ENCODE measurements at places on chromosomes 11 and 22.
A peak's percentile ranks its signal among the peaks of the same experiment; 100 is the strongest.

DNA sequence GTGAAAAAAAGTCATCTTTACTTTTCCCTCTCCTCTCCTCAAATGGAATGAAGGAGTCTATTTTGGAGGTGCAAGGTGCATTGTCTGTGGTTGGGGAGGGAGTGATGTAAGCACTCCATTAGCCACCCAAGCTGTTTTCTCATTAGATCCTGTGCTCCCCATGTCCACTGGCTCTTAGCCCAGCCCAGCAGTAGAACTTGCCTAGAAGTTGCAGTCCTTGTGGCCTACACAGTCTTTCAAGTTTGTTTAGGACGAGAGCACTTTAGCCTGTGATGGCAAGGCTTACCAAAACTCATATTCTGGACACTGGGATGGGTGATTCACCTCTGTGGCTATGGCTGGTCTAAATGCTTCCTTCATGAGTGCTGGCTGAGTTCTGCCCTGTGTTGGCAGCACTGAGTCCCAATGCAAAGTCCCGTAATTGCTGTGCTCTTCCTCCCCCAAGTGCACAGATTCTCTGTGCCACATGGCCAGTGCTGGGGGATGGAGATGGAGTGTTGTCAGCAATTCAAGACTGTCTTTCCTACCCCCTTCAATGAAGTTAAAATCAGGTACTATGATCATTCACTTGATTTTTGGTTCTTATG, 15.8 kb downstream of the SLC22A25 start:
- no peak for DNase-seq

DNA sequence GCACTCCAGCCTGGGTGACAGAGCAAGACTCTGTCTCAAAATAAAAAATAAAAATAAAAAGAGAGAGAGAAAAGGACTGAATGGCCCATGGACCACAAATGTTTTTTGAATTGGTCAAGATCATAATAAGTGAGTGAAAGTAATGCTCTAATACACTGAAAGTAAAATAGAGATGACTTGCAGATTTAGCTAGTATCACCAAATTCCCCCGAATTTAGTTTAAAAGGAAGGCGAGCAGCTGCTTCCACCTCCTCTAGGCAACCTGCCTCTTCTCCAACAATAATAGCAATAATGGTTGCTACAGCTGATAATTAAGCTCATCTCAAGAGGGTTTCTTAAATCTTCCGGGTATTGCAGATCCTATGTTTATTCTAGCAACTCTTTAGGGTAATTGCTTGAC, 36.8 kb downstream of the CELF1 start:
- DNase-seq: no peak

DNA sequence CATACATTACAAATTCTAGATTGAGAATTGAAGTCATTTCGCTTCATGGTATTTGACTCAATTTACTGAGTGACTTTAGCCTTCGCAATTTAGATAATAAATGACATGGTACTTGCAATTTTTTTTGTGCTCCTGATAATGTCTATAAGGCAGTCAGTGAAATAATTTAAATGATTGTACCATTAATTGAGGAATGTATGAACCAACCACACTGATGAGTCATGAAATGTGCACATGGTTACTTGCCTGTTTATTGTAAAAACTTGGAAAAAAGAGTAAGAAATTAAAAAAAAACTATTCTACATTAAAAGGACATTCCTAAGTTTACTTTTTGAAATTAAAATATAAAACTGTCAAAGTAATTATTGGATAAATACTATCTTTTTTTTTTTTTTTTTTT, 43.3 kb downstream of the DNAJC24 start:
- DNase-seq: no peak

GRCh38 chr11:3201677-3202181, 16.9 kb downstream of the MRGPRG start:
- DNase-seq: peak; percentile 65

- DNase-seq: no peak
These were observed 106.9 kb upstream of the NAV2 start for GRCh38 chr11:19605520-19606371.

DNA sequence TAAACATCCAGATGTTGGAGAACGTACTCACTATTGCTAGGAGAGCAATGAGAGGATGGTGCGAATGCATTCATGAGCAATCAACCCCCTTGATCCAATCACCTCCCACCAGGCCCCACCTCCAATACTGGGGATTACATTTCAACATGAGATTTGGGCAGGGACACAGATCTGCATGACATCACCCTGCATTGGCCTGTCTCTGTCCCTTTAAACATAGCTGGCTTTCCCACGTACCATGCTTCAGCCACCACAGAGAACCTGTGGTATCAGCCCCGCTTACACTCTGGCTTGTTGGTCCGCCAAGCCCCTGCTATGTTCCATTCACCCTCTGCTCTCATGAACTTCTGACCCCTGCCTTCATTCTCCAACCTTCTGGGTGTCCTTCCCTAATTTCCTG, 157.5 kb upstream of the E2F8 start:
- DNase-seq: no peak

DNA sequence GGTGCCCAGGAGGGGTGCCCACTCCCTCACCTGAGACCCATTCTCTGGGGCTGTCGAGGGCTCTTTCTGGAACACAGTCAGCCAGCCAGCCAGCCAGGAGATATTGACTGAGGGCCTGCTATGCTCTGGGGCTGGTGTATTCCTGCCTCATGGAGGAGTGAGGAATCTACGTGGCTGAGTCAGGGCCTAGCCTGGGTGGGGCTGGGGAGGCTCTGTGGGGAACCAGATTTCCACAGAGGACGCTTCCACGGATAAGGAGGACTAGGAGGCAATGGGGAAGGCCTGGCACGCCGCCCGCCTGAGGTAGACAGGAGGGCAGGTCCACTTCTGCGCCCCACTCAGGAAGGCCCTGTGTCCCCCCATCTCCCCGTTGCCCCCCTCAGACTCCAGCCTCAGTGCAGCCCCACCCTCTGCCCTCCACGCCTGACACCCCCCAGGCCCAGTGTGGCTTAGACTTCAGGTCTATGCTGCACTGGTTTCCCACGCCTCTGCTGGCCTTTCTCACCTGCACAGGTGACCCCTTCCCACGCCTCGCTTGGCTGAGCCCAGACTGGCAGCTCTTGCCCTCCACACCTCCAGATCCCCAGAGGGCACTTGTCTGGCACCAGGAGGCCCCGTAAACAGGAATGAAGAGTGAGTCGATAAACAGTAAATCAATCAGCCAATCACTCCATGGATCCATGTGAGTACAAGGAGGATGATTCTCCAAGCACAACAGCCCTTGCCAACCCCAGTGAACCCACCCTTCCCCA, 37.5 kb downstream of the MACROD1 start:
- no peak for DNase-seq

DNA sequence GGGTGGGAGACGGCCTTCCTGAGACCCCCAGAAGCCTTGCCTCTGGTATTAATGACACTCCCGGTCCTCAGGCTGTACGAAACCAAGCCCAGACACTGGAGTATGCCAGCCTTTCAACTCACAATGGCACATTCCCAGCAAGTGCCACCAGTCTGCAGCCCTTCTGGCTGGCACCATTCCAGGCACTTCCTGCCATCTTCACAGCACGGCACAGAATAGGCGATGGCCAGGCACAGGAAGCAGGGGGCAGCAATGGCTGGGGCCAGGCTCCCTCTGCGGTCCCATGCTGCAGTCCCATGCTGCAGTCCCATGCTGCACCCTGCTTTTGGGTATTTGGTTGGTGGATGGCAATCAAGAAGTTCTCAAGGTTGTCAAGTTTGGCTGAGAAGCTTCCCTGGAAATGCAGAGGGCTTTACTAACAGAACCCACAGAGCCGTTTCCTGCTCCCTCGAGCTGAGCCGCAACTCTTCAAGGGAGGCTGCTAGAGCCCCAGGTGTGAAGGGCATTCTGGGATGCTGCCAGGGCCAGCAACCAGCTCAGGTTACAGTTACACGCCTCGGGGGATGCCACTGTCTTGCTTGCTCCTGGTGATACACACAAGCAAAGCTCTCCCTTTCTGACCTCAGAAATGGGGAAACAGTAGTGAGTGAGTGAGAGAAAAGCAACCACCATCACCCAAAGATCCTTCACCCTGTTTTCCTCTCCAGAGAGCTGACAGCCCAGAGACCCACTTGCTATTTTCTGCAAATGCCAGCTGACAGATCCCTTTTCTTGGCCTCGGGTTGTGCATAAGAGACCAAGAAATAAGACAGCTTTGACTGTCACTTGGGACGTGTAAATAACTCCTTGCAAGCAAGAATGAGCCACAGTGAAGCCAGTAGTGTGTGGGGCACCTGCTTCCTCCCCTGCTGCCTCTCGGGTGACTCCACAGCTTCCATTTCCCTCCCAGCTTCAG, 23.9 kb downstream of the LRFN4 start:
- peak; percentile 53 for DNase-seq

- no peak for DNase-seq
These were observed 115.2 kb upstream of the VPREB1 start for GRCh38 chr22:22129387-22129786.

DNA sequence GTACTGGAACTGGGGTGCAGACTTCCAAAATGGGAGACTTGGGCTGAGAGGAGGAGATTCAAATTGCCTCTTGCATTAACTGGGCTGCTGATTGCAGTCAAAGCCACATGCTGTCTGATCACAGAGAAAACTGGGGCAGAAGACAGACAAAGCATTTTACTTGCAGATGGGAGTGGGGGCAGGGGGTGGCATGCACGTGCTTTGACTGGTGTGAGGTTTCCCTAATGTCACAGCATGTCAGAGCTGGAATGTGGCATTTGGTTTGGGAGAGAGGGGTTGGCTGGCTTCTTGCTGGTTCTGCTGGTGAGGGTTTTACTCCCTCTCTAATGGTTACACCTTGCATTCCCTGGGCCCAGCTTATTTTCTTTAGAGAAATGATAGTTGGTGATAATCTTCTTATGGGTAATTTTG, 2.9 kb downstream of the TUB start:
- DNase-seq: no peak

- DNase-seq: peak; percentile 52
These were observed 1.0 kb upstream of the ROBO4 start for GRCh38 chr11:124898711-124899110.

DNA sequence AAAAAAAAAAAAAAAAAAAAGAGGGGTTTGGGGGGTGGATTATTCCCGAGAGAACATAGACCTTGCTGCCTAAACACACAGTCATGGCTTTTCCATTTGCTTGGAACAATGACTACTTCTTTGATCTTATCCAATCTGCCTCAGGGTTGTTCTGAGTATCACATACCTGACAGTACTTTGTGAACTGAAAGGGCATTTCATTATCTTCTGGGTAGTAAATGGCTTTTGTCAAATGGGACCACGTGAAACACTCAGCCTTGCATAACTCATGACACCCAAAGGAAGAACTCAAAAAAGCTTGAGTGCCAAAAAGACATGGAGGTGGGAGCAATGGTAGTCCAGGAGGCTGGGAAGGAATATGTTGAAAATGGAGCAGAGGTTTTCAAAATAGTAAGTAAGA, 123.2 kb upstream of the BID start:
- no peak for DNase-seq

GRCh38 chr11:61650781-61651571, 29.2 kb upstream of the DAGLA start:
- DNase-seq: no peak

- DNase-seq: peak; percentile 40
These were observed 99.4 kb downstream of the MIAT start for GRCh38 chr22:26756675-26757293.

- no peak for DNase-seq
These were observed 21.5 kb upstream of the AIFM3 start for GRCh38 chr22:20945578-20945934.

DNA sequence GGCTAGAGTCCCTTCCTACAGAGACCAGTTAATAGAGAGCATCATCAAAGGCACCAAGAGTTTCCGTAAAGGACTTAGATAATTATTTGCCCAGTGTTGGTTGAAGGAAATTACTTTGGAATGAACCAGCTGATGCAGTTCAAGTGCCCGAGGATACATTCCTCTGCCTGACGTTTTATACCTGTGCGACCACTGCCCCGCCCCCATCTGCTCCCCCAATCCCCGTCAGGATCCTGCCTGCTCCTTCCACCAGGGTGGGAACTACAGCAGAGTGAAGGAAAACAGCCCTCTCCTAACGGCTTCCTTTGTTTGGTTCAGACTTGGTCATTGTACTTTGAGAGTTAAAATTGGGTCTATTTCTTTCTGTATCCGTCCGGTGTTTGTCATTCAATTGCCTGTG, 761.5 kb downstream of the NTM start:
- DNase-seq: no peak

- no peak for DNase-seq
These were observed 117.5 kb upstream of the NNMT start for GRCh38 chr11:114178656-114179055.

- no peak for DNase-seq
These were observed 21.4 kb upstream of the HMOX1 start for GRCh38 chr22:35359380-35360065.

DNA sequence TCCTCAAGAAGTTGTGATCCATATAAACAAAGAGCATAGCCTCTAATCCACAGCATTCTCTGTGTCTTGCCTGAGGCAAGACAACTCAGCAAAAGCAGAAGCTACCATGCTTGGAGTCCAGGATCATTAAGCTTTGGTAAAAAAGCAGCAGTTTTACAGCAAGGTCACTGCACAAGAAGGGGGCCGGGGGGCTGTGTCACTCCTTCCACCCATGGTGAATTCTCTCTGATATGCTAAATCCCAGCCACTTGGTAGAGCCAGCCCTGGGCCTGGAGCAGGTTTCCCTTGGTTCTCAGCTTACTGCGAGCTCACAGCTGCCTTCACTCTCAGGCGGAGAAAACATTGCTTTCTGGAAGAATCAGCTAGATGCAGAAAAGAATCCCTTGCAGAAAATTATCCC, 144.7 kb downstream of the TENM4 start:
- DNase-seq: no peak

- DNase-seq: no peak
These were observed 1139.3 kb downstream of the BRD1 start for GRCh38 chr22:48688366-48688765.

DNA sequence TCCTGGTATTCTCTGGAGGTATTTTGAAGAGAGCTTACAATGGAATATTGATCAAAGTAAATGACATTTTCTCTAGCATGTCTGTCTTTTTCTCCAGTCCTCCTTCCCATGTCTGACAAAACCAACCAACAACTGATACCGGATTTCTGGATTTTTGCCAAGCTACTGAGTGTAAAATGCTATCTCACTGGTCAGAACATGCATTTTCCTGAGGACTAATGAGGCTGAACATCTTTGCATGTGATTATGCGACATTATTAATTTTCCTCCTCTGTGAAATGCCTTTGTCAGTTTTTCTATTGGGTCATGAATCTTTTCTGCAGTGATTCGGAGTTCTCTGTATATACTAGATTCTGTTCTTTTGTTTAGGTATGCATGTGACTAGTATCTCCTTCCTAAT, 51.4 kb downstream of the CDON start:
- DNase-seq: no peak

GRCh38 chr11:70762810-70763209, 364.5 kb downstream of the CTTN start:
- no peak for DNase-seq

DNA sequence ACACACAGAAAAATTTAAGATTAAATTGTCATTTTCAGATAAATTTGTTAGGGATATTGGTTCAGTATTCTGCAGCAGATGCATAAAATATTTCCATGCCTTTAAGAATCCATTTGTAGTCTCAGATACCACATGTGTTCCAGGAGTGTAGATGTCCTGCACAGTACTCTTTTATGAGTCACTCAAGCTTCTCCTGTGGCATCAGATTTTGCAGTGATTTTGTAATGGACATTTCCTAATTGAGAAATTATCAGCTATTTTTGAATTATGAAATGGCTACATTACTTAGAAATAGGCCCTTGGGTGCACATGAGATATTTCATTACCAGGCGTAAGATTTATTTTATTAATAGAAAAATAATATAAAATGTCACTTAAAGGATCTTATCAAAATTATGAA, 18.9 kb downstream of the MMP3 start:
- no peak for DNase-seq

- no peak for DNase-seq
These were observed 144.5 kb downstream of the CCDC34 start for GRCh38 chr11:27218421-27219038.
